ENCODE measurements at places on chromosomes 3 and 15.

DNA sequence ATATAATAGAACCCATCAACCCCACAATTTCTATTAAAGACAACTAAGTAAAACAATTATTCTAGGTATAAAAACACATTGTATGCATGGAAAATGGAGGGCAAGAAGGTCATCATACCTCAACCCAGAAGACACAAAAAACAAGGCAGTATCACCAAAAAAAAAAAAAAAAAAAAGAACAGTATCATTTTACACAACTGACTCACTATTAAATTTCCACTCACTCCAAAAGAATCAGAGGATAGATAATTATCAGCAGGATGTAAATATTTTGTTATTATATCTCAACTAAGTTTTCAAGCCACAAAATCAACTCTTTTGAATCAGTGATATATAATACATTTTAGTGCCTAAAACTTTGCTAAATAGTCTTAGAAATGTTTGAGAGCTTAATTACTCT, 55.0 kb downstream of the CLASP2 start:
- DNase-seq: no peak

DNA sequence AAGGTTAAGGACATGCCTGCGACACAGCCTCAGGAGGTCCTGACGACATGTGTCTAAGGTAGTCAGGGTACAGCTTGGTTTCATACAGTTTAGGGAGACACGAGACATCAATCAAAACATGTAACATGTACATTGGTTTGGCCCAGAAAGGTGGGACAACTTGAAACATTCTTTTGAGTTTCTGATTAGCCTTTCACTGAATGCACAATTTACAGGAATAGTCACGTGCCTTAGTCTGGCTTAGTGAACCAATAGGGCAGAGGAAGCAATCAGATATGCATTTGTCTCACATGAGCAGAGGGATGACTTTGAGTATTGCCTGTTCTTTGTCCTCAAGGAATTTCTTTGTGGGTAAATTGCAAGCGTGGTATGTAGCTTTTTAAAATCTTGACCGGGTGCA, 24.5 kb upstream of the HDAC11 start:
- no peak for DNase-seq

GRCh38 chr3:159664006-159664405, 324.6 kb upstream of the IL12A start:
- no peak for DNase-seq

DNA sequence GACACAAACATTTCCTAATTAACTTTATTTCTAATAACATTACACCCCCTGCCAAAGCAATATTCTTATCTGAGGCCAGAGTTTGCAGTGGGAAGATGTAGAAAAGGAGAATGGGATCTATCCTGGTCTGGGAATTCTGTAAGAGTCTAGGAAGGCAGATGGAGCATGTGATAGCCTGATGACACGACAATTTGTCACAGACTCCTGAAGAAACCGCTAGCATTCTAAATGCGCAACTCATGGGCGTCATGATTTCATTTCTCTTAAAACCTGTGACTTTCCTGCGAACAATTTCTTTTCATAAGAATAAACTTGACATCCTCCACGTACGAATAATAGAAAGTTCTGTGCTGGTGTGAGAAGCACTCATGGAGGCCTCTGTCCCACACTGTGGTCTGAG, 72.9 kb upstream of the ATP10A start:
- DNase-seq: no peak

- DNase-seq: no peak
Measured at GRCh38 chr3:34207806-34208205, 409.4 kb downstream of the PDCD6IP start.

GRCh38 chr3:135895106-135895733, 70.3 kb upstream of the PPP2R3A start:
- peak; percentile 1 for DNase-seq

DNA sequence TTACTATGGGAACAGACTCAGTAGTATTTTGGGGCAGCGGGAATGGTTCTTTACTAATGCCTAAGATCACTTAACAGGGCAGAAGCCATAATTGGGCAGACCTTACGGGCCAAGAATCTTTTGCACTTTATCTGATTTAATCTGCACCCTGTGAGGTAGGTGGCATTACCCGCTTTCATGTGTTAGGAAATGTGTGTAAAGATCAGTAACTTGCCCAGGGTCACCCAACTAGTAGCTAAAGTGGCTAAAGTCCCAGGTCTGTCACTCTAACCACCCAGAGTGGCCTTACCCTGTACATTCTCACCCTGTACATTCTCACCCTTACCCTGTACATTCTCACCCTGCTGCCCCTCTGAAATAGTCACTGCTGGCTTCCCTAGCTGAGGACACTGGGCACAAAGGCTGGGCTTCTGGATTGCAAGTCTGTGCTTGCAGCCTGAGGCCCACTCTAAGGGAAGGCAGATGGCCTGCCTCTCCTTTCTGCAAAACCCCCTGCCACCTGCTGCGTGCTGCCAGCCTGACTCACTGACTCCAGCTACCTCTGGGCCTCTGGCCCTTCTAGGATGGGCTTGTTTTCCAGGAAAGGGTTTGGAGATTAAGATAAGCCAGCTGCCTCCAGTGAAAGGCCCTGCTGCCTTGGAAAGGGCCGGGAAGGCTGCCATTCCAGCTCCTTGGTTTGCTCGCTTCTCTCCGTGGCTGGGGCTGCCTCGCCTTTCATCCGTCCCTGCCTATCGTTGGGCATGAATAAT, 37.5 kb upstream of the MYZAP start:
- DNase-seq: no peak

DNA sequence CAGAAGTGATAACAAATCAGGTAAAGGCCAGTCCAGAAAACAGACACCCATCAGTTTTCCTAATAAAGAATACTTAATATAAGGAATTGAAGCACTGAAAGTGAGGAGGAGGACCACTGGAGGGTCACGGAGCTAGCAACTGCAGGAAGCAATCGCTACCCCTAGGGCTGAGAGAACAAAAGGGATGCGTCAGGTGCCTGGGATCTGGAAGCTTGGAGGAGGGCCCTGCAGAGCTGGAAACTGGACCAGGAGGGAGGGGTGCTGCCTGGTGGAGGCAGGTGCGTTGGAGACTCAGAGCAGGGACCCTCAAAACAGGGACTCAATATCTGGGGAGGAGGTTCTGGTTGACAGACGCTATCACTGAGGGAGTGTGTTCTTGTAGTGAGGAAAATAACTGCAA, 308.1 kb upstream of the RASGRP1 start:
- no peak for DNase-seq

DNA sequence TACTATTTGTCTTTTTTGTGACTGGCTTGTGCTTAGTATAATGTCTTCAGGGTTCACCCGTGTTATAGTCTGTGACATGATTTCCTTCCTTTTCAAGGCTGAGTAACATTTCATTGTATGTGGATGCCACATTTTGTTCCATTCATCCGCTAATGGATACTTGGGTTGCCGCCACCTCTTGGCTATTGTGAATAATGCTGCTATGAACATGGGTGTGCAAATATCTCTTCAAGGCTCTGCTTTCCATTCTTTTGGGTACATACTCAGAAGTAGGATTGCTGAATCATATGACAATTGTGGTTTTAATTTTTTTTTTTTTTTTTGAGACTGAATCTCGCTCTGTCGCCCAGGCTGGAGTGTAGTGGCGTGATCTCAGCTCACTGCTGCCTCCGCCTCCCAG, 15.4 kb downstream of the CRTC3 start:
- DNase-seq: no peak

DNA sequence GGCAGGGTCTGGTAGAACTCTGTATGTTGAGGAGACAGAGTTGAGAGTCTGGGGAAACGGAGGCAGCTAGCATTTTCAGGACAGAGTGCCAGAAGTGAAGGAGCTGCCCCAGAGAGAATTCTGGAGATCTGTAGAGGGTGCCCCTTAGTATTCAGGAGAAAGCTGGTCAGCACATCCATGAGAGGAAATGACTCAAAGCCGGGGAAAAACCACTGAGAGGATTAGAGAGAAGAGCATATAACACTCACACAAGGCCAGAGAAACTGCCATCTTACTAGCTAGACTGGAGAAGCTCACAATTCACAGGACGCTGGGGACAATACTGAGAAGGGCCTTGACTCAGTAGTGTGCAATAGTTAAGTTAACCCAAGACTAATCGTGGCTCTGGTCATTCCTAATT, 75.7 kb upstream of the DPPA4 start:
- no peak for DNase-seq

- no peak for DNase-seq
Measured at GRCh38 chr15:55909036-55909811, 84.2 kb downstream of the NEDD4 start.

- DNase-seq: no peak
Measured at GRCh38 chr15:53611145-53611920, 148.1 kb downstream of the WDR72 start.

- DNase-seq: no peak
Measured at GRCh38 chr3:126449621-126450051, 26.1 kb downstream of the ZXDC start.

- no peak for DNase-seq
Measured at GRCh38 chr3:11733914-11734313, 90.2 kb upstream of the VGLL4 start.

GRCh38 chr3:58010562-58010961, 2.3 kb downstream of the FLNB start:
- no peak for DNase-seq

- no peak for DNase-seq
Measured at GRCh38 chr3:129365296-129366136, 62.9 kb downstream of the EFCAB12 start.

GRCh38 chr3:141366285-141367037, 1.8 kb upstream of the ZBTB38 start:
- no peak for DNase-seq

GRCh38 chr3:95654570-95655362, 1159.6 kb upstream of the EPHA6 start:
- DNase-seq: no peak

DNA sequence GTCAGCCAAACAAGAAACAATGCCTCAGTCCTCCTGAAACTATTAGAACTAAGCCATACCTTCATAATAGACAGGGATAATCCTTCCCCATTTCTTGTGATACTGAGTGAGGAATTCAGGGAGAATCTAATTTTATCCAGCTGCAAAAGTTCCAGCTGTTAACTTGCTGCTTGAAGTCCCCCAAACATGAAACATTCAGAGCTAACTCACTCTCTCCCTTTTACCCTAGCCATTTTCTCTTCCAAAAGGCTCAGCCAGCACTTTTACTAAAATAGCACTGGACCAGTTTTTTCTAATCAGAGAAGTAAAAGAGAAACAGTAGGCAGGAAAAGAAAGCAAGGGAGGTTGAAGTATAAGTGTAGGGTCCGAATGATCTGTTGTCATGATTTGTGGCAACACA, 268.1 kb downstream of the TAFA4 start:
- DNase-seq: no peak

DNA sequence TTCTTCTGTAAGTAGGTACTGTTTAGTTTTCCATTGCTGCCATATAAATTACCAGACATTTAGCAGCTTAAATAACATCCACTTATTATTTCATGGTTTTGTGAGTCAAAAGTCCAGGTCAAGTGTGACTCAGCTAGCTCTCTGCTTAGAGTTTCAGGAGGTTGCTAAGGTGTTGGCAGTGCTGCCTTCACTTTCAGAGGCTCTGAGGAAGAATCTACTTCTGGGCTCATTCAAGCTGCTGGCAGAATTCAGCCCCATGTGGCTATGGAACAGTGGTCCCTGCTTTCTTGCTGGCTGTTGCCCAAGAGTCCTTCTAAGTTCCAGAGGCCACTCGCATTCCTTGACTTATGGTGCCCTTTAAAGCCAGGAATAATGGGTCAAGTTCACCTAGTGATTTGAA, 4.5 kb downstream of the CFAP44 start:
- DNase-seq: no peak

DNA sequence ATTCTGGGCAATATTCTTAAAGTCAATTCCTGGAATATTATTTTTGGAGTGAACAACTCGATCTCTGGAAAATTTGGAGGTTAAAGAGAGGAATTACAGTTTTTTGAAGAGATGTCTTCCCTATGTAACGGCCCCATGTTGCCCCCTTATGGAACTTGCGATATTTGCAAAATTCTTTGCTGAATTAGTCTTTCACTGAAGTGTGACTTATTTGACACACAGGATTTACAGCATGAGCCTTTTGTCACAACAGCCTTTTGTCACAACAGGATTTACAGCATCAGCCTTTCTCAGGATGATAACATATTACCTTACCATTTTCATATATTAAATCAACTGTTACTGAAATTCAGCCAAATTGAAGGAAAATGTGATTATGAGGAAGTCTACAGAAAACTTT, 37.8 kb upstream of the SPTSSB start:
- peak; percentile 19 for DNase-seq

- no peak for DNase-seq
Measured at GRCh38 chr3:83063446-83063845, 1302.0 kb upstream of the GBE1 start.

GRCh38 chr15:33293713-33294334, 16.9 kb upstream of the RYR3 start:
- no peak for DNase-seq

DNA sequence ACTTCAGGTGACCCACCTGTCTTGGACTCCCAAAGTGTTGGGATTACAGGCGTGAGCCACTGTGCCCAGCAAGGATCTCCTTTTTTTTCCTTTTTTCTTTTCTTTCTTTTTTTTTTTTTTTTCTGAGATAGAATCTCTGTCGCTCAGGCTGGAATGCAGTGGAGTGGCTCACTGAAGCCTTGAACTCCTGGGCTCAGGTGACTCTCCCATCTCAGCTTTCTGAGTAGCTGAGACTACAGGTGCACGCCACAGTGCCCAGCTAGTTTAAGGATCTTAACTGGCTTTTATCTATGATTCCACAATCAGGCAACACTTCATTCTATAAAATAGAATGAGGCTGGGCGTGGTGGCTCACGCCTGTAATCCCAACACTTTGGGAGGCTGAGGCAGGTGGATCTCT, 16.3 kb upstream of the NICN1 start:
- no peak for DNase-seq

DNA sequence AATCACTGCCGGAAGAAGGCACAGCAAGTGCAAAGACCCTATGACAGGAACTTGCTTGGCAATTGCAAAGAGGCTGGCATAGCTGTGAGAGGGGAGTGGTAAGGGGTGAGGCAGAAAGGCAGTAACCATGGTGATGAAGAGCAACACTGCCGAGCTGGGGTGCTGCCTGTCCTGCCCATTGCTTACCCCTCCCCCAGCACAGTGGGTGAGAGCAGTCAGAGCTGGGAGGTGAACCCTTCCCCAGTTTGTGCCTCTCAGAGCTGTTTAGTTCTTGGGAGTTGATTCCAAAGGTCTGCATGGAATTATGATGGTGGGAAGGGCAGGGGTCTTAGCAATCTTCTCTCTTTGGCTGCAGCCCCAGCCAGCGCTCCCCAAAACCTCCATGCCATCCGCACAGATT, 8.8 kb downstream of the TYRO3 start:
- DNase-seq: no peak

- DNase-seq: no peak
Measured at GRCh38 chr15:76320012-76320411, 8.7 kb upstream of the ETFA start.

DNA sequence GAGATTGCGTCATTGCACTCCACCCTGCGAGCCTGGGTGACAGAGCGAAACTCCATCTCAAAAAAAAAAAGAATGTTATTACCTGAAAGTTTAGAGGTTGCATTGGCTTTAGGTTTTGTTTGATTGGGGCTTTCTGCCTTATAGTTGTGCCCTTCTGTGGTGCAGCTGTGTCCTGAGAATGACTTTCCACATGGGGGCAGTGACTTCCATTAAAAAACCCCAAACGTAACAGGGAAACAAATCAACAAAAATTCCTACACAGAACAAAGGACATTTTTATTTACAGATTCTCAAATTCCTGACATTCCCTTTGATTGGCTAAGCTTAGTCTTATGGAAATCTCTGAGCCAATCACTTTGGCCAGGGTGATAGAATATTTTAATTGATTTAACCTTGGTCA, 154.1 kb upstream of the GPR149 start:
- no peak for DNase-seq

Measured in stimulated activated CD4-positive, alpha-beta T cell treated with anti-CD3 and anti-CD28 coated beads, TNF-alpha, amount 100 ng/mL, for 24 hours (primary cell).